ENCODE measurements at places on chromosomes 13 and 19.

DNA sequence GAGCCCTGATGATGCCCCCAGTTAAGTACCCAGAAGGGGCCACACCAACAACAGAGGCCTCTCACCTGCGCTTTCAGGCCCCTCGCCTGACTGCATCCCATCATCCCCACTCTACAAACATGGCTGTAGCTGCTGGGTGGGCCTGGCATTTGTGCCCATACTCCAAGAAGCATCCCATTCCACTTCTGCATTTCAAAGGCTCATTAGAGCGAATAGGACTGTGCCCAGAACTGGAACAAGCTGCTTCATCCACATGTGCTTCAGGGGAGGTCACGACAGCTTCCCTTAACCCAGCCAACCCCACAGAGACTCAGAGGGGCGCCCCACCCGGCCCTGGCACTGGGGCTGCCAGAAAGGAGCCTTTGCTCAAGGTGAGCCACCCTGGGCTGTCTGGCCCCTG lies 156.9 kb downstream of the SIPA1L3 start:
- DNase-seq: no peak

DNA sequence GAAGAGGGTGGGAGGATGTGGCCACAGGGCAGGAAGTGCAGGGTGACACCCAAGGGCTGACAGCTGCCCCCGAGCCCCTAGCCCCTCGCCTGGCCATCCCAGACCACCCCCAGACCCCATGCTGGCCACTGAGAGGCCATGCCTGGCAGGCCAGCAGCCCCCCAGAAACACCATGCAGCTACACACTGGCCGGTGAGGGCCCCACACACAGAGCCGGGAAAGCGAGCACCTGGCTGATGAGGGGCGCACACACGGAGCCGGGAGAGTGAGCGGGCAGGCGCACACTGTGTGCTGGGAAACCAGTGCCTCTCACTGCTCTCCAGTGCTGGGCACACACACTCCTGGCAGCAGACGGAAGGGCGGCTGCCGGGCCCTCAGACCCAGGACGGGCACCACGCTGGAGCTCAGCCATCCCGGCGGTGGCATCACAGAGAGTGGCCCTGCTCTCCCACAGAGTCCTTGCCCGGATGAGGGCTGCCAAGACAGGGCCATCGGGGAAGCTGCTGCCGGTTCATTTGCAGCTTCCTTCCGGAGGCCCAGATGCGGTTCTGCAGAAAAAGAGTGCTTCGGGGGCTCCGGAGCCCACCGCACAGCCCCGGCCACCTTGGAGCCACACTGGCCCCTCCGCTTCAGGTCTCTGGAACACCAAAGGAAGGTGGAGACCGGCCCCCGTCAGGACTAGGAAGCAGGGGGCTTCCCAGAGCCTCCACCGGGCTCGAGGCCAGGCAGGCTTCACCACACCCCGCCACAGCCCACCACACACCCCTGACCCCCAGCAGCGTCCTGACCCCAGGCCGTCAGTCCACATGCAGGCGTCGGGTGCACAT lies 76.4 kb downstream of the SPACA7 start:
- DNase-seq: no peak

GRCh38 chr13:39245688-39246087 lies 207.4 kb downstream of the NHLRC3 start:
- DNase-seq: no peak

GRCh38 chr13:23289917-23290357 lies 109.2 kb downstream of the SGCG start:
- no peak for DNase-seq

DNA sequence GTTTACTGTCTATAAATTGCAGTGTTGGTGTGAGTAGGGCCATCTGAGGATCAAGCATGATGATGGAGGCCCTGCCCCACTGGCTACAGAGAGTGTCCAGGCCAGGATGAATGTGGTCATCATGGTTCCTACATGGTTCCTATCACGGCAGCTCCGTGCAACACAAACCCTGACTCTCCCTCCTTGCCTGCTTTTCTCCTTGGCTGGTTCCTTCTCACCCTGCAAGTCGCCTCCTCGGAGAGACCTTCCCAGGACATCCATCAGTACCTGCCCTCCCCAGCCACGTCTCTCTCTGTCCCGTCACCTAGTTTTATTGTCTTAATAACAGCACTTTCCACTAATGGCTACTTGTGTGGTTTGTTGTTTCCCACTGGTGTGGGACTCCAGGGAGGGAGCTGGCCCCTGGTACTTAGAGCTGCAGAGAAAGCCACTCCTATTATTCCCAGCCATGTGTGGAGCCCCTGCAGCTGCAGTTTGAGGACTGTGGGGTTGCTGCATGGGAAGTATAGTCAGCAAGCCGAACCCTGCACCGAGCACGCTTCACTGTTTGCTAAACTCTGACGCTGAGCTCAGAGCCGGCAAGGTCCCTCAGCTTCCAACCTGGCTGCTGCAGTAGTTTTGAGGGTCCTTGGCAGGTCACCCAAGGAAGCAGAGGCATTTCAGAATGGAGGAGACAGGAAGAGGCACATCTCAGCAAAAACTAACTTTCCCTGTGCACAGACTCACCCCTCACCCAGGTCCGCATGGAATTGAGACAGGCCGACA lies 146.4 kb upstream of the VSTM2B start:
- DNase-seq: no peak

GRCh38 chr19:47240996-47241918 lies 10.3 kb upstream of the BBC3 start:
- no peak for DNase-seq

DNA sequence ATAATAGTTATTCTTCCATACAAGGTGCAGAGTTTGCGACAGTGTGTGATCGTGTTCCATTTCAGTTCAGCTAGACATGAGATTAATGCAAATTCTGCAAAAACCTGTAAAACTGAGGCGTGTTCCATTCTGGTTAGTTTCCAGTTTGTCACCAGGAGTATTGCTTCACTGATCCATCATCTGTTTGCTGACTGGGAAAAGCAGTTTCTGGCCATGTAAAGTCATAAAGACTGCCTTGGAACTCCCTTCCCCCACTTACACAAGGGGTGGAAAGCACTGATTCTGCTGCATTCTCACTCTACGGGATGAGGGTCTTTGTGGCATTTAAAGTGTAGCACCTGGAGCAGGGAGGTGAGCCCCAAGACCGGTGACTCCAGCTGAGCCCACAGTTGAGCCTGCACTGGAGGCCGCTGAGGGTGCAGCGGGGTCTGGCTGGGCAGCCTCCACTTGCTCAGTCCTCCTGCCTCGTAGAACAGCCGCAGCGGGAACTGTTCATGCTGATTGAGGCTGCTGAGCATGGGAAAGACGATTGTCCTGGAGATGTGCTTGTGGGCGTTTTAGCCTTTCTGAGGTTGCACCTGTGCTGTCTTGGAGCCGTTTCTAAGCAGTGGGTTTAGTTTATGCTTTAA lies 2.0 kb downstream of the ZNF57 start:
- no peak for DNase-seq

- no peak for DNase-seq
Measured at GRCh38 chr13:30751183-30751933, 16.0 kb downstream of the ALOX5AP start.

DNA sequence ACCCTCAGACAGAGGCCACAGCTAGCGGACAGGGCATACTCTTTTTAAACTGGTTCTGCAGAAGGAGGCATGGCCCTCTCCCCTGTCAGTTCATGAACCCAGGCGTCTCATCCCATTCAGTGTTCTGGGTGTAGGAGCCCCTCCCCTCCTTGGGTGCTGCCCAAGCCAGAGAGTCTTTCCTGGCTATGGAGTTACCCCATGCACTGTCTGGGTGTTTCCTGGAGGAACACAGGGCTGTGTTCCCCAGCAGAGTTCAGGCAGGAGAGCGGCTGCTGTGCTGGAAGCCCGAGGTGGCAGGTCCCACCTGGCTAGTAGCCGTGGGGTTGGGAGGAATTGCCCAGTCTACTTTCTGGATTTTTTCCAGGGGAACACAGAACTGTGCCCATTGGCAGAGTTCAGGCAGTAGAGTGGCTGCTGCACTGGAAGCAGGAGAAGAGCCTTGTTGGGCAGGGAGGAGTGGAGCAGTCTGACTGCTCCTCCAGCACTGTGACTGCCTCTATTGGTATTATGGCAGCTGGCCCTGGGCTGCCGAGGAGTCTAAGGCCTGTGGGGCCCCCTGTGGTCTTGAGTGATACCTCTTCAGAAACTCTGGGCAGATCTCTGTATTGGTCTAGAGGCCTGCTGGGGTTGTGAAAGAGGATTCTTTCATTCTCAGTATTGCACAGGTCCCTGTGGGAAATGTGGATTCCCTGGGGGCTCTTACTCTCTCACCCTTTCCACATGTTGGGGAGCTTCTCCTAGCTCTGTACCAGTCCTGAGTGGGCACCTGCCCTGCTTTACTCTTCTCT lies 168.3 kb downstream of the PCDH20 start:
- DNase-seq: no peak

DNA sequence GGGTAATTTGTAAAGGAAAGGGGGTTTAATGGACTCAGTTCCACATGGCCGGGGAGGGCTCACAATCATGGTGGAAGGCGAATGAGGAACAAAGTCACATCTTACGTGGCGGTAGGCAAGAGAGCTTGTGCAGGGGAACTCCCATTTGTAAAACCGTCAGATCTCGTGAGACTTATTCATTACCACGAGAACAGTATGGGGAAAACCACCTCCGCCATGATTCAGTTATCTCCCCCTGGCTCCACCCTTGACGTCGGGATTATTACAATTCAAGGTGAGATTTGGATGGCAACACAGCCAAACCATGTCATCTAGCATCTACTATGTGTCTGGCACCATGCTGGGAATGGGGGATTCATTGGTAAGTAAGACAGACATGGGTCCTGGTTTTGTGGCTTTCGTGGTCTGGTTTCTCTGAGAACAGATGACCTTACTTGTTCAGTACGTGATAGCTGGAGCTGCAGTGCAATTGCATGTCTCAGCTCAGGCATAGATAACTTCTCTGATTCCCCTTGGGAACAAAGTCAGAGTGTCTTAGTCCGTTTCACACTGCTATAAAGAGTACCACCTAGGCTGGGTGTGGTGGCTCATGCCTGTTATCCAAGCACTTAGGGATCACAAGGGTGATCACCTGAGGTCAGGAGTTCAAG lies 8.3 kb downstream of the ZNF554 start:
- no peak for DNase-seq

GRCh38 chr19:8571006-8571411 lies 6.2 kb downstream of the MYO1F start:
- no peak for DNase-seq

GRCh38 chr19:31214086-31214485 lies 135.2 kb downstream of the TSHZ3 start:
- DNase-seq: peak; percentile 80

DNA sequence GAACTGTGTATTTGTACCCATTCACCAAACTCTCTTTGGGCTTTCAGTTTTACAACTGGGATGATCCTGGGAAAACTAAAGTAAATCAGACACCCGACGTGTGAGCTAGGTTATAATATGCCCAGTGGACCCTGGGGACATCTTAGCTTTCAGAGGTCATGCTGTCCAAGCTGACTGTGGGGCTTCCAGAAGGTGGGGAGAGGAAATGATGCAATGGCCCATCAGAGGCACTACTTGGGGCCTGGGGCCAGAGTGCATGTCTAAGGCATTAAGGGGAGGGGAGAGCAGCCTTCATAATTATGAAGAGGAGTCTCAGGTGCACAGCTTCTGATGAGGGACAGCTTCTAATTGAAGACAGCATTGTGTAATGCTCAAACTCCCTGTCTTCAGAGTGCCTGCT lies 30.9 kb downstream of the ALOX5AP start:
- DNase-seq: no peak

- DNase-seq: no peak
Measured at GRCh38 chr19:44521370-44521769, 8.1 kb downstream of the CEACAM20 start.

DNA sequence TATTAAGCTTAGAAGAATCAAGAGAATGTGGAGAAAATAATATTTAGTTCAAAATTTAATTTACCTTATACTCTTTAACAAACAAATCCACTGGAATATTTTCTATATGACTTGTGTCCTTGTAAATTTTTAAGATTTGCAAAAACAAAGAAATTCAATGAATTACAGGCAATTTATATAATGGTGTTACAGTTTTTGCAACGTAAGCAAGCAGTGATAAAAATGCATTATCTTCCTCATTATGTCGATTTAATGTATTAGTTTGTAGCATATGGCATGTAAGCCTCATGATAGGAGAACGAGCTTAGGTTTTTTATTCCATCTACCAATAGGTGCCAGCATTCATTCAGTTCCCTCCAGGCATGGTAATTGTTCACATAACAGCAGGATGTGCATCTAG lies 100.0 kb upstream of the PCDH9 start:
- DNase-seq: no peak

DNA sequence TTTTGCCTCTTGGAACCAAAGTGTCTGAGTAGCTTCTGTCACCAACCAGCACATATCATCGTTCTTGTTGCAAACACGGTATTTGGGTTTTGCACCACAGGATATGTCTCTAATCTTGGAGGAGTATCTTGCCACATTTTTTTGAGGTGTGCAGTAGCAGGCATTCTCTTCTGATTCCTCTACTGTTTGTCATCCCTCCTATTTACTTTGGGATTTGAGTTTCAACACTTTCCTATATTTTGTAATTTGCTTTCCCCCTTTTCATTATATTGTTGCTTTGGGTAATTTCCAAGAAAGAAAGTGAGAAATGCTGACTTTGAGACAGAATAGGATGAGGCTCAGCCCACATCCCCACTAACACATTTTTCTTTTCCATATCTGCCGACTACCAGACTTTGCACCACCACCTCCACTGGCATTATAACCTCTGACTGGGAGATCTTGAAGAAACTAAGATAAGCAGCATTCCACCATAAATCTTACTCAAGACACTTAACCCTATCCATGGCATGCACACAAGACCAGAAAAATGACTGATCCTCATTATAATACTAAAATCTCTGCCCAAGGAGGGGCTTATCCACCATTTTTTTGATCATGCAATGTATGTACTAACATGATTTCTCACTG lies 12.0 kb upstream of the DZIP1 start:
- DNase-seq: no peak

DNA sequence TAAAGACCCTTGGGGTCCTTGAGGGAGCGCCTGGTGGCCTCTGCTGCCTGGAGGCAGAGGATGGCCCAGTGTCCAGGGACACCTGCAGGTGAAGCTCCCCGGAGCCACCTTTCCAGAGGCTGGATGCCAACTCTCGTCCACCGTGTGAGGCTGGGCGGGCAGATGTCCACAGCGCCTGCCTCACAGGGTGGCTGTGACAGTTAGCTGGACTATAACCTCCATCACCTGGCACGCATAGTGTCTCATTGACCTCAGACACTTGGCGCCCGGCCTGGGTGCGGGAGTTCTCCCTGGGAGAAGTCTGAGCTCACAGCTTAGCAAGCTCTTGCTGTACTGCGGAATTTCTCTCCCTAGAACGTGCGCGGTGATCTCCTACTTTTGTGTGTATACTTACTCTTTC lies 9.8 kb downstream of the BICRA start:
- no peak for DNase-seq

DNA sequence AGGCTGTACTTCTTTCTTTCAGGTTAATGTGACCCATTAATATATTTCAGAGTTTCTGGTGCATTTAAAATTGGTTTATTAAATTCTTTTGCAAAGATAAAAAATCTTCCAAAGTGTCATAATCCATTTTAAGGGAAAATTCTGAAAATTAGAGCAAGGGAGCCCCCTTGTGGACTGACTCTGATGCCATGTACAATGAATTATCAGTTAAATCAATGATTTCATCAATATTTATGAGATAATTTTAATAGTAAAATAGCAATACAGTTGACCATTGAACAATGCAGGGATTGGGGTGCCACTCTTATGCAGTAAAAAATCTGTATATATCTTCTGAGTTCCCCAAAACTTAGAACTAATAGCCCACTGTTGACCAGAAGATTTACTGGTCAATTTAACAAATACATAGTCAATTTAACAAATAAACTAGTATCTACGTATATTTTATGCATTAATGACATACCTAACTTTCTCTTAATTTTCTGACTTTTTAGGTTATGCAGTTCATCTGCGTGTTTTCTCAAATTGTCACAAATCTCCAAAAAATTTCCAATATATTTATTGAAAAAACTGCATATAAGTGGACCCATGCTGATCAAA lies 479.1 kb upstream of the MIR17HG start:
- no peak for DNase-seq

All from Panc1 (cell line).